HCT116 (cell line): ENCODE measurements at places on chromosomes 12 and 14.

GRCh38 chr14:92619671-92620456 lies 106.3 kb downstream of the RIN3 start:
- DNase-seq = no peak

GRCh38 chr14:105055736-105056302 lies 9.4 kb downstream of the GPR132 start:
- DNase-seq = no peak

DNA sequence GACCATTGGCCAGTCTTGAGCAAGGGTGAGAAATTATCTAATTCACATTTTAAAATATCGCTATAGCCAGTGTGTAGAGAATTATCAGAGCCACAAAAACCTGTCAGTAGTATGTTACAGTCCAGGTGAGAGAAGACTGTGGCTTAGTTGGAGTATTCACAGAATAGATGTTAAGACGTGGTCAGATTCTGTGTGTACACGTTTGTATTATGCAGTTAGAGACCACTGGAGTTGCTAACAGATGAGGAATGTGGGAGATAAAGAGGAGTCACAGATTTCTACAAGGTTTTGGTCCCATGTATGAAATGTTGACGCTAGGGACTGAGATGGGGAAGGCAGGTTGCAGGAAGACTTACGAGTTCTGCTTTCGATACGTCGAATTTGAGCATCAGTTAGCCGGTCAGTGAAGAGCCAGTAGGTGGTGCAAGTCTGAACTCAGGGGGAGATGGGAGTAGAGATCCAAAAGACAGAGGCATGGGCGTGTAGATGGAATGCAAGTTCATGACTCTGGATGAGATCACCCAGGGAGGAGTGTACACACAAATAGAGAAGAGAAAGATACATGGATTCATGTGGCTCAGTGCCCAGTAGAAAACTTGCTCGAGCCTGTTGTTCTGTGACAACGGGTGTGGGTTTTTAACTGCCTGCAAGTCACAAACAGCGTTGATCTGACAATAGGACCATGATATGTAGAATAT lies 114.8 kb upstream of the FLRT2 start:
- DNase-seq = no peak

GRCh38 chr12:56413392-56413791 lies 35.8 kb downstream of the TIMELESS start:
- no peak for DNase-seq

- no peak for DNase-seq
Measured at GRCh38 chr14:77200406-77200985, 18.9 kb downstream of the TMEM63C start.

- no peak for DNase-seq
Measured at GRCh38 chr14:75343911-75344310, 65.3 kb downstream of the FOS start.

GRCh38 chr12:132276827-132277373 lies 52.5 kb downstream of the GALNT9 start:
- no peak for DNase-seq

GRCh38 chr14:68377459-68377858 lies 415.4 kb downstream of the ZFP36L1 start:
- no peak for DNase-seq

DNA sequence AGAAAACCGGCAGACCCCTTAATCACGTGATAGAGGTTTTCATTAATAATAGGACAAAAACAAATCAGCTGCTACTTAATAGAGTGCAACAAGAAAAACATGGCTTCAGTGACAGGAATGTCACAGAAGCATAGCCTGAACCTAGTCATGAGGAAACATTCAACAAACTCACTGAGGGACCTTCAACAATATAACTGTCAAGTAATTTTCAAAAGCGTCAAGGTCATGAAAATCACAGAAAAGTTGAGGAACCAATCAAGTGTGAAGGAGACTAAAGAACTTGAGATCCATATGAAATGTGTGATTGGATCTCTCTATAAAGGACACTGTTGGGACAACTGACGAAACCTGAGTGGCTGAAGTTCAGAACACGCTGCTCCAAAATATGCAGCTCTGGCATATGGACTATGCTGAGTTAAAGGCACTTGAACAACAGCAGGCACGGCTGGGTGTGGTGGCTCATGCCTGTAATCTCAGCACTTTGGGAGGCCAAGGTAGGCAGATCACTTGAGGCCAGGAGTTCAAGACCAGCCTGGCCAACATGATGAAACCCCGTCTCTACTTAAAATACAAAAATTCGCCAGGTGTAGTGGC lies 16.3 kb downstream of the NDUFA12 start:
- no peak for DNase-seq

DNA sequence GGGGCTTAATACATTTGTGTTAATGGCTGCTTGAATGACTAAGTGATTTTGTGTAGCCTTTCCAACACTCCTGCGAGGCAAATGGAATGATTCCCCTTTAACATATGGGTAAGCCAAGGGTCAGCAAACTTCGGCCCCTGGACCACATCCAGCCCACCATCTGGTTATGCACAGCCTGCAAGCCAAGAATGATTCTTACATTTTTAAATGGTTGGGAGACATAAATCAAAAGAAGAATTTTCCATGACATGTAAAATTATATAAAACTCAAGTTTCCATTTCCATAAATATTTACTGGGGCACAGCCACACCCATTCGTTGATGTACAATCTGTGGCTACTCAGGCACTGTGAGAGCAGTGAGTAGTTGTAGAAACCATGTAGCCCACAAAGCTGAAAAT lies 9.0 kb downstream of the SLC8B1 start:
- no peak for DNase-seq

DNA sequence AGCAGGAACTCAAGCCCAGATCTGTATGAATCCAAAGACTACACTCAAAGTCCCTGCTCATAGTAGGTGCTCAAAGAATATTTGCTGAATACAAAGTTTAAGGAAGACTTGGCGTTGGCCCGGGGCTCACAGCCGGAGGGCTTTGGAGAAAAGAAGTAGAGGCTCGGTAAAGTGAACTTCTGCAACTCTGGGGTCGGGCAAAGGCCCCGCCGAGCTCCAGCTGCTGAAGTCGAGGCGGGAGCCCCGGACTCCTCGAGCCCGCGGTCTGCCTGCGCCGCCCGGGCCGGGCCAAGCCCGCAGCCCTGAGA lies 335 bp downstream of the GCN1 start:
- DNase-seq = no peak

DNA sequence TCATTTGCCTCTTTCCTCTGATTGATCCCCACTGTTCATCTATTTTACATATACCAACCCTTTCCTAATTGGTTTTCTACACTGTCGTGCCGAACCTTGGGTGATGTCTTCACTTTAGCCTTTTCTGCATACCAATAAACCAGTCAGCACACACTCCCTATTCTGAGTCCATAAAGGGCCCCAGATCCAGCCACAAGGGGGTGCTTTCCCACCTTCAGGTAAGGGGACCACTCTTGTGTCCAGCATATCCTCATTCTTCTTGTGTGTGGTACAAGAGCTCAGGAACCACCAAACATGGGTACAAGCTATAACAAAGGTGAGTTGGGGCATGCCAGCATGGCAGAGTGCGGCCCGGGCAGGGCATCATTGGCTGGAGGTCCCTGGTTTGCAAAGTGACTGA lies 859.8 kb downstream of the FSCB start:
- DNase-seq = no peak

DNA sequence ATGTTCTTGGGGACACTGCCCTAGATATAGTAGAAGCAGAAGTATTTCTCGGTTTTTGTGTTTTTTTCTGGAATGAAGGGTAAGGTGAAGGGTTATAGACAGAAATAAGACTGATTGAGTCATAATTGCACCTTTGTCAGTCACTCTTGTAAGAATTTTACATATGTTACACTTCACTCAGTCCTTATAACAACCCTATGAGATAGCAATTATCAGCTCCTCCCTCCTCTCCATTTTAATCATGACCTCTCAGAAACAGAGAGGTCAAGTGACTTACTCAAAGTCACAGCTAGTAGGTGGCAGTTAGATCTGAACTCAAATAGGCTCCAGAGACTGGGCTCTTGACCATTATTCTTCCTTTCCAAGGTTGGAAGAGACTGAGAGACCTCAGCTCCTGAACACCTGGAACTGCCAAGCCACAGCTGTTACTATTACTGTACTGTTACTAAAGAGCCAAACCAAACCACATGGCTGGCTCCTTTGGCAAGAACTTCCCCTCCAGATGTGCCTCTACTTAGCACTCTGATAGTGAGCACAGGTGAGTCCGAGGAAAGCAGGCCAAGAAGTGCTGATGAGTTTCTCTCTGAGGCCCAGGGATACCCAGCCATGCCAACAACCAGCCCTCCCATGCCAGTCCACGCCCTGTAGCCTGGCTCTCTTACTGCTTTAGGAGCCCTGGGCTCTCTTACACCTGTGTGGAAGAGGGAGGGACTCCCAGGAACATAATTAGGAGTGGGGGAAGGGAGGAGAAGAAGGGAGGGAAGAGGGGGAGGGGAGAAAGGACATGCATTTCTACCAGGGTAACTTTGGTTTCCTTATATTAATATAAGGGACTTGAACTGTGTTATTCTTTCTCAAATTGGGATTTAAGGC lies 121.3 kb downstream of the CRADD start:
- DNase-seq = no peak

- no peak for DNase-seq
Measured at GRCh38 chr14:105196265-105196960, 15.3 kb upstream of the NUDT14 start.

- DNase-seq = peak; percentile 34
Measured at GRCh38 chr14:68181519-68182326, 362.1 kb downstream of the RAD51B start.

DNA sequence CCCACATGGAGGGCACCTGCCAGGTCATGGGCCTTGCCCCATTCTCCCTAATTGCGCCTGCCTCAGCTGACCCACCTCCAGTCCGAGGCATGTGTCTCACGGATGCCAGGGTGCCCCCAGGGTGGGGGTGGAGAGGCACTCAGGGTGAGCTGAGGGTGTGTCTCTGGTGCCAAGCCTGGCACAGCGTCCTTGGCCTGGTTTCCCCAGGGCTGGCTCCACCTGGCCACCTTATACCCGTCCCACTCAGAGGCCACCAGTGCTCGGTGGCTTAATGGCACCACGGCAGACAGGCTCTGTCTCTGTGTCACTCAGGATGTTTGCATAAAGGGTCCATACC lies 33.6 kb upstream of the TDRD9 start:
- no peak for DNase-seq

DNA sequence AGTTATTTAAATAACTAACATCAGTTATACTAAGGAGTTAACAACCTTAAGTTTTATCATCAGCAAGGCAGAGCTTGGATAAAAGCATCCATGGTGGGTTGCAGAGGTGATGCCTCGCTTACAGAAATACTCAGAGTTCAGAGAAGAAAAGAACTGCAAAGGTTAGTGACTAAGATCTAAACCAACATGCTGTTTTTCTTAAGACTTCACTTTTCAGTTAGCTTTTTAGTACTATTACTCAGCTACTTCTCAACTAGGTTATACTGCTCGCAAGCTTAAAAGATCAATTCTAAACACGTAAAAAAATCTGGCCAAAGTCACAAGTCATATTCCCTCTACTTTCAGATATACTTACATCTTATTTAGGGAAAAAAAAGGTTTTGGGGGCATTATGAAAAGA lies 2.8 kb downstream of the PPP1CC start:
- DNase-seq = no peak

- DNase-seq = no peak
Measured at GRCh38 chr12:34294137-34294536, 271.8 kb downstream of the ALG10 start.

- DNase-seq = no peak
Measured at GRCh38 chr12:46794593-46795190, 31.1 kb downstream of the SLC38A4 start.
